ENCODE measurements at places on chromosomes 12 and 14. TPM values are rescaled to one million over a fixed set of nuclear protein-coding genes. Genes with fewer than 3 reads are reported as not detected.

GRCh38 chr12:9750276-9751203 lies 10.2 kb downstream of the CD69 start:
- DNase-seq: peak; percentile 28

DNA sequence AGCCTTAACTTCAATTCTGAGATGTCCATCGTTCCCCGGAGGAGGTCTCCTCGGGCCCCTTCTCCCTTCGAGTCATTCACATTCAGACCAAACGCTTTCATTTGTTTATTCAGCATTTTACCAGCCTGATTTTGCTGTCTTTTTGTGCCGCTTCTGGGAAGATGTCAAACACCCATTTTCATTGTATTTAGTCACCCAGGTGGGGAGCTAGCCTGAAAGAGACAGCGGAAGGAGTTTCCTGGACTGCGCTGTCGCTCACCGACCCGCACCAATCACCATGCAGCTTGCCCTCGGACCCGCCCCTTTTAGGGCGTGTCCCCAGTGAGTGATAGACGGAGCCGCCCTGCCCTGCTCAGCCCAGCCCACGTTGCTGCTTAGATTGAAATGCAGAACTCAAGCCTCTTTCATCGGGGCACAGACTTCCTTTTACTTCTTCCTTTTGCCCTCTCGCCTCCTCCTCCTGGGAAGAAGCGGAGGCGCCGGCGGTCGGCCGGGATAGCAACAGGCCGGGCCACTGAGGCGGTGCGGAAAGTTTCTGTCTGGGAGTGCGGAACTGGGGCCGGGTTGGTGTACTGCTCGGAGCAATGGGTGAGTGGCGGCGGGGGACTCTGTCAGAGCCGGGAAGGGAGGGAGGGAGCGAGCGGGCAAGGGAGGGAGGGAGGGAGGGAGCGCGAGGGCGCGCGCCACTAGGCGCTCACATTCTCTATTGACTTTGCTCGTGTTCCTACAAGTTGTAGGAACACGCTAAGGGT lies at the start of gene PAX9:
Gene PAX9, plus strand, starts transcription at position 355 of the 752 bp plus-strand sequence. Its CDS starts 230 bp downstream, at position 585.
- peak; percentile 96 for DNase-seq

GRCh38 chr14:88879022-88879421 lies 54.6 kb downstream of the TTC8 start:
- DNase-seq: no peak

- DNase-seq: no peak
These were observed 20.7 kb downstream of the PHLDA1 start for GRCh38 chr12:76010732-76011458.

- DNase-seq: no peak
These were observed 33.4 kb downstream of the TMTC1 start for GRCh38 chr12:29750131-29750927.

MYF6 gene
- total RNA-seq: 2.5 TPM

TMEM132C gene
- 0.46 TPM for total RNA-seq

PRB2 gene
- total RNA-seq: not detected

CCDC175 gene
- total RNA-seq: not detected

SMIM41 gene
- 30.2 TPM for total RNA-seq

ATG14 gene
- 21.9 TPM for total RNA-seq
